Esophagus squamous epithelium (tissue), 5 donors: ENCODE measurements at places on chromosomes 7 and 10.

GRCh38 chr10:118730756-118731456 lies 23.9 kb downstream of the CACUL1 start:
- no peak for DNase-seq

GRCh38 chr10:88886557-88886956 lies 6.5 kb downstream of the STAMBPL1 start:
- no peak for DNase-seq

DNA sequence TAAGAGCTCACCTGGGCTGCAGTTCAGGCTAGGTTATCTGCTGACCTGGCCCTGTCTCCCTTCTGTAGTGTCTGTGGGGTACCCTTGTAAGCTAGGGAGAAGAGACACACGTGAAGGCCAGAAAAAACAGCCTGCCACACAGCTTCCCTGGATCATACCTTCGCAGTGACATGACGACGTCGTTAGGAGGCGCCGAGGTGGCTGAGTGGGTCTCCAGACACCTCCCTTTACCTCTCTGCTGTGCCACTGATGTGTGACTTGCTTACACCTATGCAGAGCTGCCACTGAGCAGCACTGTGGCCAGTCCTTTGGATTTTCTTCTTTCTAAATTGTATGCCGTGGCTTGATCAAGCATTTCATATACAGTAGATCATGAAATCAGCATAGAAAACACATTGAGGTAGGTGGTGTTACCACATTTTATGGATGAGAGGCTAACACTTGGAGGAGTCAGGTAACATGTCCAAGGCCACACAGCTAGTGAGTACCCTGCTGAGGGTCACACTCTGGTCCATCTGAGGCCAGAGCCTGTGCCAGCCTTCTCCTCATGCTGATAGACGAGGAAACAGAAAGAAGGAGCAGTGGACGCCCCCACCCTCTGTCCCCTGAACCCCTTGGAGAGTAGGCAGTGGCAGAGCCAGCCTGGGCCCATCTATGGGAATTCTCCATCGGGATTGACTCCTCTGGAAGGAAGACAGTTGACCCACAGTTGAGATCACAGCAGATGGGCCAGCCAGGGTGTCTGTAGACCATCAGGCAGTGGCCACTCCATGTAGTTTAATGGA lies 23.1 kb downstream of the HTRA1 start:
- DNase-seq: no peak

DNA sequence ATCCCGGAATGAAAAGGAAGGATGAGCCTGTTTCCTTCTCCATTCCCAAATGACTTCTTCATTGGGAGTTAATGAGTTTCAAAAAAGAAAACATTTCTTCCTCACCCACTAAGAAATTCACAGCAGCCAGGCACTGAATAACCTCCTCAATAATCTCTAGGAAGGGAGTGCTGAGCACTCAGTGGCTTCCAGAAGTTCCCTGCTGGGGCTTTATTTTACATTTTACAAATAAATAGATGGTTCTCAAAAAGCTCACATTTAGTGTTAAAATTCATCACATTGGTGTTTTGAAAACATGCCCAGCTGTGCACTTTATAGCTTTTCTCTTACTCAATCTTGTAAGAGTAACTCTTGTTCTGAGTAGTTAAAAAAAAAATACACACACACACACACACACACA lies 148.9 kb upstream of the PFKP start:
- no peak for DNase-seq

GRCh38 chr7:1511444-1512422 lies 7.5 kb upstream of the INTS1 start:
- no peak for DNase-seq

GRCh38 chr7:128398016-128398840 lies 11.6 kb downstream of the IMPDH1 start:
- DNase-seq: no peak

DNA sequence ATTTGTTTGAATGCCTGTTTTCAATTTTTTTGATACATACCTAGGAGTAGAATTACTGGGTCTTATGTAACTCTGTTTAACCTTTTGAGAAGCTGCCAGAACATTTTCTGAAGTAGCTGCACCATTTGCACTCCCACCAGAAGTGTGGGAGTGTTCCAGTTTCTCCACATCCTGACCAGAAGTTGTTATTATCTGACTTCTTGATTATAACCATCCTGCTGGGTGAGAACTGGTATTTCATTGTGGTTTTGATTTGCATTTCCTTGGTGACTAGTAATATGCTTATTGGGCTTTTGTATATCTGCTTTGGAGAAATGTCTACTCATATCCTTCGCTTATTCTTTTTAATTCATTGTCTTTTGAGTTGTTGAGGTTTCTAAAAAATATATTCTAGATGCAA lies 117.2 kb upstream of the GLCCI1 start:
- DNase-seq: no peak

DNA sequence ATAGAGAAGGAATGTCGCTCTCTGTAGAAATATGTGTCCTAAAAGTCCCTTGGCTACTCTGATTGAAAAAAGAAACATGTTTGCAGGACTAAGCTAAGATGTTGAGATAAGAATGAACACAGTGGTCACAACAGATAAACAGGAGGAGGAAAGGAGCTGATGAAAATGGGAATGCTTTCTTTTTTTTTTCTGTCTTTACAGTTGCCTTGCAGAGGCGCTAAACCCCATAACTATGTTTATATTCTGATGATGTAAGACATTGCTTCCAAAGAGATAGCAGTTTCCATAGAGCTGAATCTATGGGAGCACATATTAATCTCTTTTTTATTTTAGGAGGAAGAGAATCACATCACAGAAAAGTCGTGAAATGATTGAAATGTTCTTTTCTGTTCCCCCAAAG lies 153.5 kb upstream of the LYZL1 start:
- DNase-seq: no peak

DNA sequence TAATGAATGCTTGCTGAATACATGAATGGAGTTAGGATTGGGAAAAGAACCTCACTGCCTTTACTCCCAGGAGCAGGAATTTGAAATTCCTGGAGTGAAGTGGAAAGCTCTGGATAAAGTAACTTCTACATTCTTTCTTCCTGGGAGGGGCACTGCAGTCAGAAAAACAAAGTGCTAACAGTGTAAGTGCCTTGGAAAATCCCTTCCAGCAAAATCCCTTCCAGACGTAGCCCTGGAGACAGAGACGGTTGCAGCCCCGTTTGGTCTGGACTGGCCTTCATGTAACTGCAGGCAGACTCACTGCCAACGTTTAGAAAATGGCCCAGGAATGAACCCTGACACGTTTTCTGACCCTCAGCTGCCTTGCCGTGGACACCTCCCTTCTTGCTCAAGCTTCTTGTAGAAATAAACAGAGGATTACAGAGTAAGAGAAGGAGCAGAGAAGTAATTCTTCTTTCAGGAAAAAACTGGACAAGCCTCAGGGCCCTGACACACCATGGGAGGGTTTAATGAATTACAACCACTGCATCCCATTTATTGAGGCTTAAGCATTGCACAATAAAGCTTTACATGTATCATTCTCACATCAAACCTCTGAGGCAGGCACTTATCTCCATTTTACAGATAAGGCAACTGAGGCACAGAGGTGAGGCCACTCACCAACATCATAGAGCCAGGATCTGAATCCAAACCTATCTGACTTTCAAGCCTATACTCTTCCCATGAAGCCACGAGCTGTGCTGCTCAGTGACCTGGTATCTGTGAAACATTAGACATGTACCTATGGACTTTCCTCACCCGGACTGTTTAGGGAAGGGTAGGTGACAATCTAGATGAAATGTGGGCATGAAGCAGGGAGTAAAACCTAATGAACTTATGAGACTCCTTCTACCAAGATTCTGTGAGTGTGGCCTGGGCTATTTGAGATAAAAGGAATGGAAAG lies 7.8 kb downstream of the ITPRIP start:
- no peak for DNase-seq

DNA sequence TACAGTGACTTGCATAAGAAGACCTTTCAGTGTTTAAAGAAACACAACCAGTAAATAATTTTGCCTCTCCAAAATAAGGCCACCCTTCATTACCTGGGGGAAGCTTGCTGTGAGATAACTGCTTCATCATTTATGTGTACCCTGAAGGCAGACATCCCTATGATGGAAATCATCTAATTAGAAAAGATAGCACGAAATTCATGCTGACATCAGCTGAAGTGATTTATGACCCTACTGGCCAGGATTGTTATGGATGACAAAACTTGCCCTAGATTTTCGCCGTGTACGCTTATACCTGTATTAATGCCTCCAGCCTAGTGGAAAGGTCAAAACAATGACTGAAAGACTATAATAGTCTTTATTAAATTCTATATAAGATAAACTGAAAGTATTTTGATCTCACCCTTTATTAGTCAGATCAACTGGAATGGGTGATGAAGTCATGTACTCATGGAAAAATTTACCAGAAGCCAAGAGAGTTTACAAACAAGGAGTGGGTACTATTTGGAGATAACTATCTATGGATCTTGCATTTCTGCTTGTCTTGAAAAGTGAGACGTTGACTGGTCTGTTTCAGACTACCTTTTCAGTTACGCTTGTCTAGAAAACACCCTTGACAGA lies 114.2 kb downstream of the PPP1R3A start:
- no peak for DNase-seq

GRCh38 chr10:92690211-92690914 lies 608 bp downstream of the HHEX start:
- DNase-seq: no peak

DNA sequence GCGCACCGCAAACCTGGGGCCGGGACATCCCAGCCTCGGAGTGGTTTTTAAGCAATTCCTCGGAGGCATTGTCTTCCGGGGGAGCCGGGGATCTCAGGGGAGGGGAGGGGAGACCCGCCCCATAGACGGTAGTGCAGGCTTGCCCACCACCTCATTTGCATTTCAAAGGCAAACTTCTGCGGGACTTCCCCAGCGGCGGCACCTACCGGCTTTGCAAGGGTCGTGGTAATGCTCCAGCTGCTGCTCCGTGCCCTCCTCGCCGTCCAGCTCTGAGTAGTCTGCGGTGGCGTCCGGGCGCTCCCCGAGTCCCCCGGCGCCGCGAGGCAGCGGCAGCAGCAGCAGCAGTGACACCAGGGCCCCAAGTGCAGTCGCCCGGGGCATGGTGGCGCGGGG lies 425 bp downstream of the TLL2 start:
- DNase-seq: no peak

- DNase-seq: no peak
Measured at GRCh38 chr10:5570979-5571810, 46.4 kb downstream of the CALML3 start.

DNA sequence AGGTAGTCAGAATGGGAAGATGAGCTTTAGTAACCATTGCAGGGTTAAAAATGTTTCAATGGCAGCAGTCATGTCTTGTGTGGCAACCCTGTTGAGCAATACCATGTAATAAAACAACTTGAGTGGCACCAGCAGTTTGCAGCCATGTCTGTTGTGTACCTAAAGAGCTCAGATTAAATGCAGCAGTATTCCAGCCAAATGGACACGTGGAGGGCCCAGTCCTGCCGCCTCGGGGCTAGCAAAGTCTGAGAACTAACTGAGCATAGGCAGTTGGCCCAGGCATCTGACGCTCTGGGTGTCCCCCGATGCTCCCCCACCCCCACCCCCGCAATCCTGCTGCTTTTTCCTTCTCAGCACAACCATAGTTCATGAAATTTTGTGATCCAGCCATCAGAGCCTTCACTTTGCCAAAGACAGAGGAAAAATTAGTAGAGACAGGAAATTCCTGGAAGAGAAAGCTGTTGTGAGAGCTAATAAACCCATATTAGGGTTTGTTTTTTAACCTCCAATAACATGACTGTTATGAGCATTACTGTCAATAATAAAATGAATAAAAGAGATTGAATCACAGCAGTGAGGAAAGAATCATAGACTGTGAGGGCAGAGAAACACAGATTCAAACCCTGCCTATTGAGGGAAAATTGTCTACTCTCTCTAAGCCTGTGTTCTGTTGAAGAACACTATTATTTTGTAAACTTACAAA lies 220.6 kb upstream of the RHOBTB1 start:
- no peak for DNase-seq

DNA sequence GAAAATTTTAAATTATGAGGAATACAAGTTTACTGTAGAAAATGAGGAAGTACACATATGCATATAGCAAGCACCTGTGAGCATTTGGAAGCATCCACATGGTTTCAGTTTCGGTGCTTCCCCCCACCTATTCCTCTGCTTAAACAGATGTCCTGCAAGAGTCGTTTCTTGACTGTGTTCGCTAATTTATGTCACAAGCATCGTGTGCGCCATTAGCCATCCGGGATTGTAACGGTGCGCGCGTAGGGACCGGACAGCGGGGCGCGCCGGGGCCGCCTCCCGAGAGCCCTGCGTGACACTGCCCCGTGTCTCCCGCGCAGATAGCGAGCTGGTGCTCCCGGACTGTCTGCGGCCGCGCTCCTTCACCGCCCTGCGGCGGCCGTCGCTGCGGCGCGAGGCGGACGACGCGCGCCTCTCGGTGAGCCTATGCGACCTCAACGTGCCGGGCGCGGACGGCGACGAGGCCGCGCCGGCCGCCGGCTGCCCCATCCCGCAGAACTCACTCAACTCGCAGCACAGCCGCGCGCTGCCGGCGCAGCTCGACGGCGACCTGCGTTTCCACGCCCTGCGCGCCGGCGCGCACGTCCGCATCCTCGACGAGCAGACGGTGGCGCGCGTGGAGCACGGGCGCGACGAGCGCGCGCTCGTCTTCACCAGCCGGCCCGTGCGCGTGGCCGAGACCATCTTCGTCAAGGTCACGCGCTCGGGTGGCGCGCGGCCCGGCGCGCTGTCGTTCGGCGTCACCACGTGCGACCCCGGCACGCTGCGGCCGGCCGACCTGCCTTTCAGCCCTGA lies 90.9 kb downstream of the NEURL1 start:
- no peak for DNase-seq

DNA sequence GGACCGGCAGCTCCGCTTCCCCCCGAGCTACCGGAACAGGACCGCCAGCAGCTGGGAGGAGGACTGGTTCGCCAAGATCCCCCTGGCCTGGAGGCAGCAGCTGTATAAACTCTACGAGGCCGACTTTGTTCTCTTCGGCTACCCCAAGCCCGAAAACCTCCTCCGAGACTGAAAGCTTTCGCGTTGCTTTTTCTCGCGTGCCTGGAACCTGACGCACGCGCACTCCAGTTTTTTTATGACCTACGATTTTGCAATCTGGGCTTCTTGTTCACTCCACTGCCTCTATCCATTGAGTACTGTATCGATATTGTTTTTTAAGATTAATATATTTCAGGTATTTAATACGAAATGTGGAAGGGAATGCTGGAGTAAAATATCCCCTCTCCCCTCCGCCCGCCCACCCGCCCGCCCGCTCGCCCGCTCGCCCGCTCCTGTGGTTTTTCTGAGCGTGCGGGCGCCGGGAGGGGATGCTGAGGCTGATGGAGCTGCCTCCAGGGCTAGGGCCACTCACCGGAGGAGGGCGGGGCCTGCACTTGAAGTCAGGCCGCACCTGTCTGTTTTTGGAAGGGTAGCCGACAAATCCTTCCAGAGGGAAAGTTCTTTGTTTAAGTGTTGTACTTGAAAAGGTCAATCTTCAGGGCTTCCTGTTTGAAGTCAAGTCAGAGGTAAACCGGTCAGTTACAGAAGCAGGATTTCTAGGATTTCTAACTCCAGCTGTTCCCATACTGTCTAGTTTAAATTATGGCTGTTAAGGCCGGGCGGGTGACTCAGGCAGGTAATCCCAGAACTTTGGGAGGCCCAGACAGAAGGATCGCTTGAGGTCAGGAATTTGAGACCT lies 30.5 kb downstream of the CHST12 start:
- DNase-seq: no peak

GRCh38 chr7:7820939-7821338 lies 102.5 kb upstream of the RPA3 start:
- no peak for DNase-seq

GRCh38 chr10:124251317-124252065 lies 158.1 kb upstream of the CHST15 start:
- DNase-seq: no peak
